Tibial nerve (tissue), 4 donors: ENCODE measurements at places on chromosomes 3 and 15. TPM values are rescaled to one million over a fixed set of nuclear protein-coding genes. Genes with fewer than 3 reads are reported as not detected.
A peak's percentile ranks its signal among the peaks of the same experiment; 100 is the strongest.

DNA sequence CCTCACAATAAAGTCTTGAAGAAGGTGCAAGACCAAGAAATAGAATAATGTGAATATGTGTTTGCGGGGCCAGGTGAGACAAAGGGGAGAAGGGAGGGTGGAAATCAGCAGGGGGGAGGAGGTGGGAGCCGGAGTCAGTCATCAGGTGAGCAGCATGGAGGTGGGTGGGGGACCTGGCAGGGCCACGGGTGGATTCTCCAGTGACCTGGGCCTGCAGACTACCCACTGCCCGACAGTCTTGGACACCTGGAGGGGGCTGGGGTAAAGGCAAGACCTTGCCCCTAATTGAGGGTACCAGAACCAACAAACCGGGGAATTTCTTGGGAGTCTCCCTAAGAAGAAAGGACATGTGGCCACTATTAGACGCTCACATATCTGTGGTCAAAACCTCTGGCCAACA lies 95.8 kb downstream of the CHSY1 start:
- DNase-seq, result no peak

- no peak for DNase-seq
Observed at GRCh38 chr3:151918253-151919029, 45.0 kb downstream of the SUCNR1 start.

DNA sequence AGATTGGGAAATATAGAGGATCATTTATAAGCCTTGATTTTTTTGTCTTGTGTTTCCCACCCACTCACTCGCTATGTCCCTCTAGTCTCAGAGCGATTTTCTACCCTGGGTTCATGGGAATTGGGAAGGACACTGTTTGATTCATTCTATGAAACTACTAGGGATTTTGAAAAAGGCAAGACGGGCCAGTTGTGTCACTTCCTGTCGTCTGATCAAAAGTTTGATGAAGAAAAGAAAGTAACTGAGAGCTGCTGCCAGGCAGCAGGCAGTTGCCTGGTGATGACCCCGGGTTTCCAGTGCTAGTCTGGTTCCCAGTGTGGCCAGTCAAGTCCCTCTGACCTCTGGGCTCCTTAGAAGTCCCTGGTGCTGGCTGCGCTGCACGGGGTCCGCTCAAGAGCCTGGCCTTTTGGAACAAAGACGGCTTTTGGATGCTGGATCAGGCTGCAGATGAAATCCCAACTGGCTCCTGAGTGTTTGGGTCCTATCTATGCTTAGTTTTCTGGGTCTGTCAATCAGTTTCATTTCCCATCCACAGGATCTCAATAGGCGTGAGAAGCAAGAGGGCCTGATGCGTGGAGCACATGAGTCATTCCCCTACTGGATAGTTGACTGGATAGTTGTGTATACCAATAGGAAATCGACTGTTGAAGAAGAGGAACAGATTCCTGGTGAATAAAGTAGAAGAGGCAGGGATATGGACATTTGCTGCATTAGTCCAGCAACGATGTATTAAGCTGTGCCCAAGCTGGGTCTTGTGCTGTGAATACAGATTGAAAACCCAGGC lies 89.7 kb downstream of the EEFSEC start:
- no peak for DNase-seq

DNA sequence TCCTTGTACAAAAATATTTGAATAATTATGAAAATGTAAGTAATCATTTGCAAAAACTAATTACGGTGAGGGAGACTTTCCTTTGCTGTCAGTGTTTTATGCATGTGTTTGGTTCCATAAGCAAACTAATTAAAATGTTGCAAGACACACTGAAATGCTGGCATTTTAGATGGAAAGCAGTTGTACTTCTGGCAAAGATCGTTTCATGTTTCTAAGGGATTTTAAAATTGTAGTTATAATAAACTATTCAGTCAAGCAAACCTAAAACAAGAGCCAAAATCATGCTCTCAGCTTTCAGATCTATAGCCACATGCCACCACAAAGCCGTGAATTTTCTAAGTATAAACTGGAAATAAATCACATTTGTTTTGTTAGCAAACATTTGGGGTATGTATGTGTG lies 240.1 kb upstream of the ZNF385D start:
- no peak for DNase-seq

Gene NUP210
- 2.2 TPM for total RNA-seq

Gene SRGAP3
- 16.6 TPM for total RNA-seq

GRCh38 chr3:32500880-32501782 lies 1.5 kb downstream of the CMTM6 start:
- DNase-seq, result no peak

DNA sequence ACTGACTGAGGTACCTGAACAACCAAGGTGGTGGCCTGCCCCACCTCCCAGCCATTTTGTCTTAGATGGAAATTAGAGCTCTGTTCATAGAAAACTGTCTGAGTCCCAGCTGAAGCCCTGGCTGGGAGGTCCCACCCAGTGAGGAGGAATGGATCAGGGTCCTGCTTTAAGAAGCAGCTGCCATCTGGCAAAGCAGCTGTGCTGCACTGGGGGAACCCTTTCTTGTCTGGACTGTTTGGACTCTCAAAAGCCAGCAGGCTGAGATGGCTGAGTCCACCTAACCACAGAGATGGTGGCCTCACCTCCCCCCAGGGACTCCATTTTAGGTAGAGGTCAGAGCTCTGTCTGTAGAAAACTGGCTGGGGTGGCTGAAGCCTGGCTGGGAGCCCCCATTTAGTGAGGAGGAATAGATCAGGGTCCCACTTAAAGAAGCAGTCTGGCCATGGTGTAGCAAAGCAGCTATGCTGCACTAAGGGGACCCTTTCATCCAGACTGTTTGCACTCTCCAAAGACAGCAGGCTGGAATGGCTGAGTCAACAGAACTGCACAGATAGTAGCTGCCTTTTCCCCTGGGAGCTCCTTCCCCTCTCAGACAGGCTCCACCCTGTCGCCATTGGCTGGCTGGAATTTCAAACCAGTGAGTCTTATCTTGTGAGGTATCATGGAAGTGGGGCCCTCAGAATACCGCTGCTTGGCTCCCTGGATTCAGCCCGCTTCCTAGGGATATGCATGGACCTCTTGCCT lies 116.9 kb downstream of the EPHA6 start:
- no peak for DNase-seq

Gene FHIT
- 1.6 TPM for total RNA-seq

- no peak for DNase-seq
Observed at GRCh38 chr3:46186471-46187340, 21.4 kb downstream of the CCR1 start.

Gene APEH
- 64.3 TPM for total RNA-seq

- no peak for DNase-seq
Observed at GRCh38 chr3:46184469-46184868, 23.6 kb downstream of the CCR1 start.

Gene HTR3D
- not detected for total RNA-seq

DNA sequence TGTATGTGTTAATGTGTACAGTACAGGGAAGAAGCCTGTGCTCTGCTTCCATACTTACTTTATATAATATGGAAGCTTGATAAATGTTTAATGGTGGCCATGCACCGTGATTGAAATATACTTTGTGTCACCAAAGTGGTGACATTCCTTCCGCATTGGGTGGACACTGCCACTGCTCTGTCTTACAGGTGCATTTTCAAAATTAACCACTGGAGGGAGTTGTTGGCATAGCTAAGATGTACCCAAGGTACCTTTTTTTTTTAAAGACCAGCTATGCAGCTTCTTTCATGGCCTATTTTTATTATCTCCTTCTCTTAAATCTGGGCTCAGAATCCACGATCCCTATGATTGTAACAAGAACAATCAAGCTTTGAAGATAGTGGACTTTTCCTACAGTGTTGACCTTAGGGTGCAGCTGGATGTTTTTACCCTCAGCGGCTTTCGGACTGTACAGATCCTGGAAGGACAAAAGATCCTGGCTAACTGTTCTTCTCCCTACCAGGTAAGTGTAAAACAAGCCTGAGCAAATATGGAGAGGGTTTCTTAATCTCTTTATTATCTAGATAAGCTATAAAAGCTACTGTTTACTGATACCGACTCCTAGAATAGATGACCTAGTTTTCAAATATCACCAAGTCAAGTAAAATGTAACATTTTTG lies 21.6 kb upstream of the PAK6 start:
- peak; percentile 80 for DNase-seq

Gene MKRN2OS
- not detected for total RNA-seq

- DNase-seq, result no peak
Observed at GRCh38 chr3:45199837-45200648, 26.0 kb downstream of the TMEM158 start.

GRCh38 chr3:96960661-96961330 lies 146.4 kb downstream of the EPHA6 start:
- DNase-seq, result no peak

DNA sequence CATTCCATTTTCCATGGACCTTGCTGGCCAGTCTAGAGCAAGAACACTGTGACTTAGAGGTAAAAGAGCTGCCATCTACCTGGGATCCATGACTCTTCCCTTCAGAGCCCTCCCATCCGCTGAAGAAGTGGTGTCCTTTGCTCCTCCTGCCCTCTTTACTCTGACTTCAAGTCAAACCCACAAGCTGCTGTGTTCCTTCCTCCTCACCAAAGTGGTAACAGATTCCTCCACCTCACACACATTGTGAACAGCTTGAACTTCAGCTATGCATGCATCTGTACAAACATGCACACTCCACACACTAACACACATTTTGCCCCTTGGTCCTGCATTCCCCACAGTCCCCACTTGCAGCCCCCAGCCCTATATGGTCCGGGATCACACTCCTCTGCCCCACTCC lies 990 bp downstream of the IQCF5 start:
- no peak for DNase-seq

DNA sequence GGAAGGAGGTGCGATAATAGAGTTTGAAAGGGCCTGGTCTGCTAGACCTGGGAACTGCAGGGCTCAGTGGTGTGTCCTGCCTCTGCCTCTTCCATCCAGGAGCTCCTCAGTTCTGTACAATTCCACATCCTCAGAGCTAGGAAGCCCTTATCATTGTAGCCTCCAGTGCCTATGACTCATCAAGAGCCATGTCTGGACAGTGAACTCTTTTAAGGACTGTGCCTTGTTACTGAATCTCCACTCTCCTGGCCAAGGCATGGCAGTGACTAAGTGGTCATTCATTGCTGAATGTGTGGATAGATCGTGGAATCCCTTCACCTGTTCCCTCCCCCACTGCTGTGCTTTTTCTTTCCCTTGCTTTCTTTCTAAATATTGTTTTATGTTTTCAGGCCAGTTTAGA lies 2.9 kb downstream of the TIMP4 start:
- no peak for DNase-seq

DNA sequence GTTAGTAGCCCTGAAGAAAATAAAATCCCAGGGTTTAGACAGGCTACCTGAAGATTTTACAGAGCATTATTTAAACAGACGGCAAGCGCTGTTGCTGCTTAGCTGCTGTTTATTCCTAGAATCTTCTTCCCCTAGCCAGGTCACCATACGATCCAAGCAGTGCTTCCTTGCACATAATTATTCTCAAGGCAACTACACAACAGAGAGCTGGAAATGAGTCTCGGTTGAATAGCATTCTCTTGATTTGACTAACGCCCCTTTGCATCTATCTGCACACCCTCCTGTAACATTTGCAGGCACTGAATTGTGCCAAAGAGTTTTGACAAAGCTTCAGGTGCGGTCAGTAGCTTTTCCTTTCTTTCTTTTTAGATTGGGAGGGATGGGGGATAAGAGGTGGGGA lies 564.4 kb downstream of the TBL1XR1 start:
- no peak for DNase-seq

DNA sequence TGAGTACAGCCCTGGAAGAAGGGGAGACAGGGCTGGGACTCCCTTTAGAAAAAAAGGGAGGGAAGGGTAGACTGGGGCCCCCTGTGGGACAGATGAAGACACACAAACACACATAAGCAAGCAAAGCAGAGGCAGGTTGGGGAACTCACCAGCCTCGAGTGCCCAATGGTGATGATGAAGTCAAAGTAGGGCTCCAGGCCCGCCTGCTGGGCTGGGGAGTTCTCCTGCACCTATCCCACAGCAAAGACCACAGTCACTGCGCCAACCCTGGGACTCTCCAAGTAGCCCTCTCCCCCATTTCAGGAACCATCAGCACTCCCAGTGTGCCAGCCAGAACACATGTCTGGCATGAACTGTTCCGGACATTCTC lies 4.1 kb downstream of the GORASP1 start:
- DNase-seq, result no peak

GRCh38 chr15:41866263-41866703 lies 27.6 kb downstream of the SPTBN5 start:
- DNase-seq, result no peak

DNA sequence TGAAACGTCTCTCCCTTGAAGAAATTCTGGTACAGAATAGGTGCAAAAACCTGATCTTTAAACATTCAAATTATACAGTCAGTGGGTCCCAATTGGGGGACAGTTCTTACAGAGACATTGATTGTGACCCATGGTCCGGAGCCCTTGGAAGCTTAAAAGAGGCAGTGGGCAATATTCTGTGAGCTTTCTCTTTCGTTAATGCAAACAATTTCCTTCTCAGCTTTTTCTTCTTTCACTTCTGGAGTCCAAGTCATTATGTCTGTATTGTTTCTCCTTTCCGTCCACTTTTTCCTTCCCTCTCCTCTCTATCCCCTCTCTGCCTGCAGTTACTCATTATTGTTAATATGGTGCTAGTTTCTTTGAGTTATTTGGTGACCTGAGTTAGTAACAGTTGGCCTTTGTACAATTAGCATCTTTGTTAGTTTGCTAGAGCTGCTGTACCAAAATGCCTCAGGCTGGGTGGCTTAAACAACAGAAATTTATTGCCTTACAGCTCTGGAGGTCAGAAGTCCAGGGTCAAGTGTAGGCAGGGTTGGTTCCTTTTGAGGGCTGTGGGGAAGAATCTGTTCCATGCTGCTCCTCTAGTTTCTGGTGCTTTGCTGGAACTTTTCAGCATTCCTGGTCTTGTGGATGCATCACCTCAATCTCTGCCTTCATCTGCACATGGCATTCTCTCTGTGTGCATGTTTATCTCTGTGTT lies 102.6 kb downstream of the GMPS start:
- no peak for DNase-seq

Gene GPR176
- 4.6 TPM for total RNA-seq

GRCh38 chr3:312160-312733 lies 115.7 kb downstream of the CHL1 start:
- no peak for DNase-seq

Gene SLC28A2
- total RNA-seq, result not detected

Gene POLQ
- under 0.01 TPM for total RNA-seq

Gene SNX22
- total RNA-seq, result 1.2 TPM

GRCh38 chr15:29665444-29666003 lies 156.7 kb downstream of the TJP1 start:
- DNase-seq, result no peak

DNA sequence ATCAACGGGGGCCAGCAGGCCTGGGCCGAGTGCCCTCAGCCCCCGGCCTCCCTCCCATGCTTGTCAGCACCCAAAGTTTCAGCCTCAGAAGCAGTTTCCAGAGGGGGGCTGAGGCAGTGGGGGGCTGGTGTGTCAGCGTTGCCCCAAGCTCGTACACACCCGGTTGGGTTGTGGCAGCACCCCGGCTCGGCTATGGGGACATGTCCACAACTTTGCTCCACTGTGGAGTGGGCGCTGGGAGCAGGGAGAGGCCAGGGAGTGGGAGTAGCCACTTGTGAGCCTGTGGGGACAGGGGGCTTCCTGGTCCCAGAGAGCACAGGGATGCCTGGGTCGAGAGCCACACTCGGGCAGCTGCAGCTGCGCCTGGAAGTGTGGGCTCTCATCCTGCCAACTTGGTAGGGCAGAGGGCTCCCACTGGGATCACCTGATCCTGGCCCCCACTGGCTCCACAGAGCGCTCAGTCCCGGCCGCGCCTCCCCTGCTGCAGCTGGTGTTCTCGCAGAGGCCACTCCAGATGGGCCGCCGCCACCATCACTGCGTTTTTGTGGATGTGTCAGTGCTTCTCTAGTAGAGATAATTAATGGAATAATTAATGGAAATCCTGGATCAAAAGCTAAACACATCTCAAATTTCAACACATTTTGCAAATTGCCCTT lies 75.1 kb downstream of the NR1D2 start:
- DNase-seq, result no peak

Gene TTC23
- total RNA-seq, result 59.2 TPM
